ENCODE measurements at places on chromosomes 7 and 10.

DNA sequence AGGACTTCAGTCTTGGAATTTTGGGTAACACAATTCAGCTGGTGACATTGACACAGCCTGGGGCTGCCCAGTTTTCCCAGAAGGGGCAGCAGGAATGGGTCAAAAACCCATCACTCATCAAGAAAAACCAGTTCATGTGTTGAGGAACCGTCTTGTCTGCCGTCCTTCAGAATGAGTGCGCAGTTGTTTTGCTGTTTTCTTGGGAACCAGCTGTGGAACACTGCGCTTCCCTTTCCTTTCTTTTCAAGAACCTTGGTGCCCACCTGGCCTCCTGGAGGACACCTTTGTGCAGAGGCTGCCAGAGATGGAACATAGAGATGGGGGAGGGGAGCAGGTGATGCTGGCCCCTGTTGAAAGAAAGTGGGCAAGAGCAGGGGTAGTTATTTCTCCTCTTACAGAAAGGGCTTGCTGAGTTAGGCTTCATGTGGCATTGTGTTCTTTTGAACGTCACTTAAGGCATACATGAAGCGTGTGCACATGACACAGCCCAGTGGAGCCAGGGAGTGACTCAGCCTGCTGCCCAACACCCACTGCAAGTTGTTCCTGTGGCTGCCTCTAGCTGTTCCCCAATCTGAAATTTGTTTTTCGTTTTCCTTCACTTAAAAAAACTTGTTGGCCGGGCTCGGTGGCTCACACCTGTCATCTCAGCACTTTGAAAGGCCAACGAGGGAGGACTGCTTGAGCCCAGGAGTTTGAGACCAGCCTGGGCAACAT lies 87.4 kb upstream of the TNS3 start:
- no peak for DNase-seq

DNA sequence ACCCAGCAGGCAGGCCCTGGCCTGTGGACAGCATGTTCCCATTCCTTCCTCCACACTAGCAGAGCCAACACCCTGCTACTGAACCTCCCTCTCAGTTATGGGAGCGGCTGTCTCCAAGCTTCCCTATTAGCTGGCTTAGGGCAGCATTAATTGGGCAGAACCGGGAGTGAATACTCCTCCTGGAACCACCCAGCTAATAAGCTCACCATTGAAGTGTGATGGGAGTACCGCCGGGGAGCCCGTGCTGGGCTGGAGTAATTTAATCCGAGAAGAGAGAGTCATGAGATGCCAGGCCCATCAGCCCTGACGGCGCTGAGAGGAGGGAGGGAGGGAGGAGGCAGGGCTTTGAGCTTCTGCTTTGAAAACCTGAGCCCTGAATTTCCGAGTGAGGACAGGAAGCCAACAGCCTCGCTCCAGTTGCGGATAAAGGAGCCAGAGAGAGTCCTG lies 31.8 kb upstream of the ELFN1 start:
- peak; percentile 9 for DNase-seq

- no peak for DNase-seq
Measured at GRCh38 chr7:112439476-112439875, 10.8 kb upstream of the IFRD1 start.

DNA sequence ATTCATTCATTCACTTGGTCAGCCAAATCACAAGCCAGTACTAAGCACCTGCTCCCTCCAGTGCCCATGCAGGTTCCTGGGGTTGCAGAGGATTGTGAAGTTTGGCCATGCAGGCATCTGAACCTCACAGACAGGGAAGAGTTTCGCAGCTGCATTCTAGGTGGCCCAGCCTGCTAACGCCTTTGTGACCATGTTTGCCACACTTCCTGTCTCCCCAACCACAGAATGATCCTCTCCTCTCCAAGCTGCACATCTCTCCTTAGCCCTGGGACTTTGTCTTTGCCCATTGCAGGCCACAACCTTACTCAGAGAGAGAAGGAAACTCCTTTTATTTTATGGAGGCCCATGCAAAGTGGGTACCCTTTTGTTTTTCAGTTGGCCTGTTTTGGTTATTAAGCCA lies 31.8 kb downstream of the EPDR1 start:
- no peak for DNase-seq

DNA sequence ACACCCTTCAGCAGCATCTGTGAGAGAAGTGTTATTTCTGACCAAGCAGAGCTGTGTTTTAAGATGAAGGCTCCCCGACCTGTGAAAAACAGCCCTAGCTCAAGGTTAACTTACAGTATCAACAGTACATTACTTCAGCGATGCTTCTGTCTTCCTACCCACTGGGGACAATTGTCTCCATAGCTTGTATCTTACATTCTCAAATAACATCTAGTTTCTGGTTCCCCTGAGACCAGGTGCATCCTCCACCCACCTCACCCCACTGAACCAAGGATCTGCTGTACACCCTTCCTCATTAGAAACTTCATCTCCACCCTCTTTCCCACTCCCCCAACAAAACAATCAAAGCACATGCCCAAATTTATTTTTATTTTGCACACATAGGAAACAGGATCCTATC lies 102.0 kb downstream of the VOPP1 start:
- DNase-seq, result no peak

DNA sequence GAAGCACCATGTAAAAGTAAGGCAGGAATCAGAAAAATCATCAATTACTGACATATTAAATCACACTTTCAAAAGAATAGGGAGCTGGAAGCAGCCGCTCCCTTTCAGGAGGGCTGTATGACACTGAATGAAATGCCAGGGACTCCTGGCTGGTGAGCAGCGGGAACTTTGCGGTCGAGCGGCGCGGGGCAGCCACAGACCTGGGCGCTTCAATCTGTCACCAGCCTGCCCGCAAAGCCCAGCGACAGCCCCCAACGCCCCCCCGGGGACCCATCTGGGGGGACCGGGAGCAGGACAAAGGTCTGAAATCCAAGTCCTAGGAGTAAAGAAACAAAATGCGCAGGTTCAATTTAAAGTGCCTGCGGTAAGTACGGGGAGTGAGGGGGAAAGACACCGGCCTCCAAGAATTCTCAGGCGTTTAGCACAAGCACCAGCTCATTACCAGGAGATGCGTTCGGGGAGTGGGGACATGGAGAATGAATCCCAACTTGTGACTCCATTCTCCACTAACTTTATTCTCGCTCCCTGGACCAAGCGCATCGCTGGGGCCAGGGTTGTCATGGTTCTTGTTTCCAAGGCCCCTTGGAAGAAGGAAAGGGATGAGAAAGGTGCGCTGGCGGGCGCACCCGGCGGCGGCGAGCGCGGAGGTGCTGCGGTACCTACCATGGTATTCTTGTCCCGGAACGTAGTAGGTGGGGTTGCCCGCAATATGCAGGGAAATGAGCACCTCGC lies 824 bp downstream of the RELN start:
- DNase-seq, result no peak

GRCh38 chr10:130336617-130337304 lies 200.6 kb downstream of the GLRX3 start:
- DNase-seq, result no peak

- DNase-seq, result no peak
Measured at GRCh38 chr10:89090756-89091445, 100.3 kb downstream of the FAS start.

- DNase-seq, result no peak
Measured at GRCh38 chr10:75955973-75956502, 524.6 kb downstream of the LRMDA start.

DNA sequence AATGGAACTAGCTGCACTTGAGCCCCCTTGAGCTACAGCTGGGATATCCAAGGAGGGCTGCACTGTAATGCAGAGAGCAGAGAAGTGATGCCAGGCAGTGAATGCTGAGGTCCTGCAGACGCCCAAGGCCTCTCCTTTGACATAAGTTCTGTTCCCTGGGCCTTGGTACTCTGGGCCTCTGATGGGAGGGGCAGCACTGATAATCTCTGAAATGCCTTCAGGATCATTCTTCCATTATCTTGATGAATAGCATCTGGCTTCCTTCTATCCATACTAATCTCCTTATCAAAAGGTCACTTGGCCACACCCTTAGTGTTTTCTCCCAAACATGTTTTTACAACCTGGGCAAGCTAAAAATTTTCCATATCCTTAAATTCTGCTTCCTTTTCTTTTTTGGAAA lies 6.9 kb downstream of the GRB10 start:
- DNase-seq, result no peak

DNA sequence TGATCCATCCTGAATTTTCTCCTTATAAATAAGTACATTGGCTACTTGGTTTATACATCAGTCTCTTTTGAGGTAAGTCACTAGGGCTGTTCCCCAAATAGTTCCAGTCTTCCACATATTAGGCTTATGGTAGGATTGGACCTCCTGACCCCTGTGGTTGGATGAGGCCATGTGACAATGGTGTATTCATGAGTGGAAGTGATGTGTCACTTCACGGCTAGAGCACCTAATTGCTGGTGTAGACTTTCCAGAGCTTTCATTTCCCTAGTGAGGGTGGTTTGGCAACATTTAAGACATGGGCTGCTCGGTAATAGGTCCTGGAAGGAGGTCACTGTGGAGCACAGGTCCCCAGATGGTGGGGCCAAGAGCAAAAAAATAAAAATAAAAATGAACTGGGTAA lies 141.2 kb upstream of the ABCB5 start:
- DNase-seq, result no peak

DNA sequence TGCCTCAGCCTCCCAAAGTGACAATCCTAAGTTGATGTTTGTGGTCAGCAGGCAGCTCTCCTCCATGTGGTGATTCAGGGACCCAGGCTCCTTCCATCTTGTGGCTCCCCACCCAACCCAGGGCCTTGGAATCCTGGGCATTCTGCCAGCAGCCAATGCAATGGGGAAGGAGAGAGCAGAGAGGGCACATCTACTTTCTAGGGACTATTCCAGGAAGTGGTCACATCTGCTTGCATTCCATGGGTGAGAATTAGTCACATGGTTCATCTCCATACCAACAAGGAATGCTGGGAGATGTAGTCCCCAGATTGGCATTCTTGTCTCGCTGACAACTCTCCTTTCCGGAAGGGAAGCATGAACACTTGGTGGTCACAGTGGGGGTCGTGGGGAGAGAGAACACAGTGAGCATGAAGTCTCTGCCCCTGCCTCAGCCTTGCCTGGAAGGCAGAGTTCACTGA lies 9.9 kb upstream of the SRRM3 start:
- DNase-seq, result peak; percentile 70

DNA sequence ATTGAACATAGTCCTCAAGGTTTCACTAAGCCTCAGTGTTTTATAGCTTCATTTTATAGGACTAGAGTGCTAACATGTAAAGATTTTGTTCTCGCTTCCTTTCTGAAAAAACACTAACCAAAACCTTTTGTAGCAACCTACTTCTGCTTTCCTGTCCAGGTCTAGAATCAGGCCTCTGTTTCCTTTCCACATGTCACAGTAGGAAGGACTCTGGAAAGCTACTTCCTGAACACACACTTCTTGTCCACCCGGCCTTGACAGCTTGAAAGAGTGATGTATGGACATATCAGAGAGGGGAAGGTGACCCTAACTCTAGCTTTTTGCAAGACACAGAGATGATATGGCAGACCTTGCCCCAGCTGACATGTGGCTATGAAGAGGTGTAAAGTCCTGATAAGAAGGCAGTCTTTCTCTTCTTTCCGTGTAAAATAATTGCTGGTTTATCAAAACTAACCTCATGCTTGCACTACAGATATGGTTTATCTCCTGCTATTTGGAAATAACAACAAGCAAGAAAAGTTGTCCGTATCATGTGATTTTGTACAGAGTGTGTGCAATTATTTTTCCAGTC lies 175.4 kb downstream of the SKAP2 start:
- DNase-seq, result no peak

- DNase-seq, result no peak
Measured at GRCh38 chr10:109306698-109307097, 616.6 kb downstream of the XPNPEP1 start.

GRCh38 chr10:63865210-63865609 lies 344.0 kb downstream of the REEP3 start:
- DNase-seq, result no peak

- DNase-seq, result no peak
Measured at GRCh38 chr7:21942955-21943354, 2.7 kb downstream of the CDCA7L start.

DNA sequence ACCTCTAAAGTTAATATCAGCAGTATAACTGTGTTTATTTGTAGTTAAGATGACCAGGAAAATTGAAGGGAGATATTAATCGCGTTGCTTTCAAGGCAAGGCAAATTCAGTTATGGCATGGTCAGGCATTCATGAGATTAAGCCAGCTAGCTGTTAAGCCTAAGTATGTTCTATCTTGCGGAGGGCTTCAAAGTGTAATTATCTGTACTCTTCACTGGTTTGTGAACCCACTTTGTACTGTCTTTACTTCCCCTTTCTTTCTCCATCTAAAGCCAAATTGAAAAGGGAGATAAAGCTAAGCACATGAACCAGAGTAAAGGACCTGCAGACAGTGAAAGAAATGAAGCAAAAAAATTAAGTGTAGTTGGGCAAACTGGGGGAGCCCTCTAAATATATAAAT lies 483.1 kb upstream of the NRP1 start:
- no peak for DNase-seq

- no peak for DNase-seq
Measured at GRCh38 chr7:148230296-148230695, 360.3 kb upstream of the C7orf33 start.

- no peak for DNase-seq
Measured at GRCh38 chr7:51471981-51472296, 155.3 kb upstream of the COBL start.

DNA sequence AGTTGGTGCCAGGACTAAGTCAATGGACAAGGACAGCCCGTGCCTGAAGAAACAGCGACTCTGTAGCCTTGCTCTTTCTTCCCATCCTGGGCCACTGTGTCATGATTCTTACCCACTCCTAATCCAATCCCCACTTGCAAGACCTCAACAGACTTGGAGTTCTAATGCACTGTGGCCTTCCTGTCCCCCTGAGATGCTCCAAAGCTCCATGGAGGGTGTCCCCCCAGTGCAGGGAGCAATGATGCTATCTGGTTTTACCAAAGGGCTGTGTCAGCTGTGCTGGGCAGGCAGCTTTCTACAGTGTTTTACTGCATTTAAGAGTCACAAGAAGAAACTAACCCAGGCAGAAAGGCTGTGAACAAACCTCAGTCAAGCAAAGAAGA lies 108.1 kb downstream of the PRKAG2 start:
- DNase-seq, result no peak

GRCh38 chr10:132194726-132195125 lies 8.0 kb downstream of the DPYSL4 start:
- no peak for DNase-seq

DNA sequence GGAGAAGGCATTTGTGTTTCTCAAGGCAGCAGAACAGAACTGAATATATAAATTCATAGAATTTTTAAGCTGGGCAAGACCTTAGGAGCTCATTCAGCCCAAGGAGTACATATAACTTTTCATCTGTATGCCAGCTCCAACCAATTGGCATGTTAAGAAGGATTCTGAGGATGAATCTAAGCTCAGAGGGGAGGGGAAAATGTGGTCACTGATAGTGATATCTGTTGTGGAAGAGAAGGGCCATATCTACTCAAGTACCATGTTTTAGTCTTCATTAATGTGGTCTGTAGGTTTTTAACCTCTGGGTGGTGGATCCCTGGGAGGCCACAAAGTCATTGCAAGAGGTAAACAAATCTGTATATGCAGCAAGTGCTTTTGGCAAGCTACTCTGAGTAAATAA lies 6.4 kb downstream of the CALD1 start:
- no peak for DNase-seq

- DNase-seq, result no peak
Measured at GRCh38 chr7:16594061-16594460, 51.5 kb downstream of the ANKMY2 start.

All from iPS DF 6.9 (cell line).